ENCODE measurements at places on chromosomes 5 and 9. TPM values are rescaled to one million over a fixed set of nuclear protein-coding genes. Genes with fewer than 3 reads are reported as not detected.

- no peaks in the 10 kb centered on the region for H3K36me3 ChIP-seq
- peaks cover 40% of the 10 kb centered on the region for H3K4me1 ChIP-seq
- DNase-seq, result no peak
- H3K4me3 ChIP-seq, result no peak overlapping the region
- no peaks in the 10 kb centered on the region for H3K27me3 ChIP-seq
Observed at GRCh38 chr5:143921525-143922311, 109.8 kb downstream of the HMHB1 start.

Gene PCDHGA4
- total RNA-seq, result 1.7 TPM

DNA sequence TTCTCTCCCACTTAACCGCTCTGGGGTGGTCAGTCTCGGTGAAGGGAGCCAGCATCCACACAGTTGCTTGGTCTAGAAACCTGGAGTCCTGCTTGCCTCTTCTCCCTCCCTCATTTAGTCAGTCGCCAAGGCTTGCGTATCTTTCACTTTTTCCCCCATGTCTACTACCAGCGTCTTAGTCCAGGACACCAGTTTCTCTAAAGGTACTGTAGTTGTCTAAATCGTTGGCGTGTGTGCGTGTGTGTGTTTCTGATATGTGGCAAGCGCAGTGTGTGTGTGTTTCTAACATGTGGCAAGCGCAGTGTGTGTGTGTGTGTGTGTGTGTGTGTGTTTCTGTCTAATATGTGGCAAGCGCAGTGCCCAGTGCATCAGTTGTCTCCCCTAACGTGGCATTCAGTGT lies 641 bp downstream of the ATP6V1G1 start:
- H3K4me3 ChIP-seq, result peak overlapping the region; percentile 81
- H3K36me3 ChIP-seq, result peaks cover 21% of the 10 kb centered on the region
- no peaks in the 10 kb centered on the region for H3K27me3 ChIP-seq

DNA sequence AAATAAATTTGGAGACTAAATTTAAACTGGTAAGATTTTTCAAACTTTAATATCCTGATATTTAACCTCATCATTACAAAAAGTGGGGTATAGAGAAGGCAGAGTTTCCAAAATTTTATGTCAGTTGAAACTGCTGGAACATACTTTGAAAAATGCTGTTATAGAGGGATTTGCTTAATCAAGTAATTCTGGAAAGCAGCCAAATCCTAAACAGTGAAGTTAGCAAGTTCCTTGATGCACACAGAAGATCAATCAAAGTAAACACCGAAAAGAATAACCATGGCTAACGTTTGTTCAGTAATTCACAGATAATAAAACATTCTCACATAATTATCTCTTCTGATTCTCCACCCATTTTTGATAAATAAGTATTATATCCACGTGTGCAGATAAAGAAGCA lies 8.1 kb upstream of the PRR16 start:
- H3K36me3 ChIP-seq, result no peaks in the 10 kb centered on the region
- peaks cover 41% of the 10 kb centered on the region for H3K4me1 ChIP-seq
- DNase-seq, result no peak
- H3K4me3 ChIP-seq, result no peak overlapping the region

GRCh38 chr9:114785866-114786650 lies 19.8 kb downstream of the TNFSF15 start:
- H3K27ac ChIP-seq, result no peak overlapping the region
- DNase-seq, result no peak
- no peaks in the 10 kb centered on the region for H3K4me1 ChIP-seq
- no peak overlapping the region for H3K4me3 ChIP-seq
- H3K27me3 ChIP-seq, result no peaks in the 10 kb centered on the region
- no peaks in the 10 kb centered on the region for H3K36me3 ChIP-seq

DNA sequence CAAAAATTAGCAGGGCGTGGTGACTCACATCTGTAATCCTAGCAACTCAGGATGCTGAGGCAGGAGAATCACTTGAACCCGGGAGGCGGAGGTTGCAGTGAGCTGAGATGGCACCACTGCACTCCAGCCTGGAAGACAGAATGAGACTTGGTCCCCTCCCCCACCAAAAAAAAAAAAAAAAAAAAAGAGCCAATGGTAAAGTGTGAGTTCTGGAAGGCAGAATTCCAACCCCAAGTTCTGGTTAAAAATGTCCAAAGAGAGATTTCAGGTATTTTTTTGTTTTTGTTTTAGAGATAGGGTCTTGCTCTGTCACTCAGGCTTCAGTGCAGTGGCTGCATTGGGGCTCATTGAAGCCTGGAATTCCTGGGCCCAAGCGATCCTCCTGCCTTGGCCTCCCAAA lies 1.6 kb upstream of the SET start:
- H3K4me1 ChIP-seq, result peaks cover 37% of the 10 kb centered on the region
- H3K4me3 ChIP-seq, result no peak overlapping the region
- H3K27me3 ChIP-seq, result no peaks in the 10 kb centered on the region
- peaks cover 29% of the 10 kb centered on the region for H3K36me3 ChIP-seq

Gene CAST
- total RNA-seq, result 234 TPM

- no peaks in the 10 kb centered on the region for H3K27me3 ChIP-seq
- H3K36me3 ChIP-seq, result no peaks in the 10 kb centered on the region
- no peak overlapping the region for H3K27ac ChIP-seq
- no peak for DNase-seq
Observed at GRCh38 chr9:79862921-79863890, 291.4 kb downstream of the TLE4 start.

- H3K27ac ChIP-seq, result no peak overlapping the region
- no peaks in the 10 kb centered on the region for H3K4me1 ChIP-seq
- H3K27me3 ChIP-seq, result no peaks in the 10 kb centered on the region
Observed at GRCh38 chr9:99919930-99920329, 13.5 kb downstream of the STX17 start.

GRCh38 chr5:114782869-114783268 lies 386.8 kb downstream of the TRIM36 start:
- no peaks in the 10 kb centered on the region for H3K27me3 ChIP-seq
- no peak overlapping the region for H3K4me3 ChIP-seq
- no peaks in the 10 kb centered on the region for H3K4me1 ChIP-seq
- H3K27ac ChIP-seq, result no peak overlapping the region
- H3K36me3 ChIP-seq, result no peaks in the 10 kb centered on the region

Gene LRRC19
- not detected for total RNA-seq

DNA sequence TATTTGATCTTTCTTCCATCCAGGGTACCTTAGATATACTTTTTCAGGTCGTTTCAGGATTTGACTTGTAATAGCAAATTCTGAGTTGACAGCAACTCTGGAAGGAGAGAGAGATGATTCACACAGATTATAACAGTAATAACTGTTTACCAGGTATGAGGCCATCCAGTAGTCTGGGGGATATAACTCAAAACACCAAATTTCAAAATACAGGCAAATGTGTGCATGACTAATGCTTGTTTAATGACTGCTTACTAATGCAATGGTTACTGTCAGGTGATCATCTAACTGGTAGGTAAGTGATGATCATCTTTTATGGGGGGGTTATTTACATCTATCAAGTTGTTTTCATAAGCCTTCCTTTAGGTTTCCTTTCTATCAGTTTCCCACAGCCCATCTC lies 412.3 kb downstream of the MAT2B start:
- H3K27ac ChIP-seq, result no peak overlapping the region
- no peaks in the 10 kb centered on the region for H3K4me1 ChIP-seq
- DNase-seq, result no peak

DNA sequence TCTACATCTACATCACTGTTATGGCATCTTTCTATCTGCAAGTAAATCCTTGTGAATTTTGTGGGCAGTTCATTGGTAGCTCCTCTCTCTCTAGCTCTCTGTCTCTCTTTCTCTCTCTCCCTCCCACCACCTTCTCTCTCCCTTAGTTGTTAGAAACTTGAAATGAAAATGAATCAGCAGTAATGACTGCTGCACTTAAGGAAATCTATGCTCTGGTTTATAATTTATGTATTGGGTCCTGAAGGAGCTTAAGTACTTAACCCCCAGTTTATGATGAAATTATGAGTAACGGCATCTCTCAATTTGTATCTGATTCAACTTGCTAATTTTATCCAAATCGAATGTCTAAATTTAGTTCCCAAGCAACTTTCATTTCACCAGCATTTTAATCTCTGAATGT lies 52.0 kb upstream of the PTGER4 start:
- H3K27me3 ChIP-seq, result no peaks in the 10 kb centered on the region
- H3K4me3 ChIP-seq, result no peak overlapping the region
- no peak overlapping the region for H3K27ac ChIP-seq
- DNase-seq, result no peak

GRCh38 chr9:113941056-113941455 lies 64.9 kb downstream of the ZNF618 start:
- H3K4me1 ChIP-seq, result peaks cover 5% of the 10 kb centered on the region
- H3K36me3 ChIP-seq, result 0 out of 2 replicates have a peak, but pooled peaks cover 4% of the 10 kb centered on the region
- no peak overlapping the region for H3K4me3 ChIP-seq
- no peaks in the 10 kb centered on the region for H3K27me3 ChIP-seq
- no peak overlapping the region for H3K27ac ChIP-seq
- no peak for DNase-seq

GRCh38 chr9:117414220-117414905 lies 494 bp downstream of the ASTN2 start:
- peaks cover 14% of the 10 kb centered on the region for H3K4me1 ChIP-seq
- H3K36me3 ChIP-seq, result no peaks in the 10 kb centered on the region
- DNase-seq, result no peak
- no peak overlapping the region for H3K27ac ChIP-seq

- H3K27ac ChIP-seq, result peak overlapping the region; percentile 66
- no peaks in the 10 kb centered on the region for H3K36me3 ChIP-seq
- H3K4me1 ChIP-seq, result peaks cover 21% of the 10 kb centered on the region
- DNase-seq, result no peak
- H3K27me3 ChIP-seq, result no peaks in the 10 kb centered on the region
Observed at GRCh38 chr5:132095424-132095972, 21.9 kb downstream of the CSF2 start.

DNA sequence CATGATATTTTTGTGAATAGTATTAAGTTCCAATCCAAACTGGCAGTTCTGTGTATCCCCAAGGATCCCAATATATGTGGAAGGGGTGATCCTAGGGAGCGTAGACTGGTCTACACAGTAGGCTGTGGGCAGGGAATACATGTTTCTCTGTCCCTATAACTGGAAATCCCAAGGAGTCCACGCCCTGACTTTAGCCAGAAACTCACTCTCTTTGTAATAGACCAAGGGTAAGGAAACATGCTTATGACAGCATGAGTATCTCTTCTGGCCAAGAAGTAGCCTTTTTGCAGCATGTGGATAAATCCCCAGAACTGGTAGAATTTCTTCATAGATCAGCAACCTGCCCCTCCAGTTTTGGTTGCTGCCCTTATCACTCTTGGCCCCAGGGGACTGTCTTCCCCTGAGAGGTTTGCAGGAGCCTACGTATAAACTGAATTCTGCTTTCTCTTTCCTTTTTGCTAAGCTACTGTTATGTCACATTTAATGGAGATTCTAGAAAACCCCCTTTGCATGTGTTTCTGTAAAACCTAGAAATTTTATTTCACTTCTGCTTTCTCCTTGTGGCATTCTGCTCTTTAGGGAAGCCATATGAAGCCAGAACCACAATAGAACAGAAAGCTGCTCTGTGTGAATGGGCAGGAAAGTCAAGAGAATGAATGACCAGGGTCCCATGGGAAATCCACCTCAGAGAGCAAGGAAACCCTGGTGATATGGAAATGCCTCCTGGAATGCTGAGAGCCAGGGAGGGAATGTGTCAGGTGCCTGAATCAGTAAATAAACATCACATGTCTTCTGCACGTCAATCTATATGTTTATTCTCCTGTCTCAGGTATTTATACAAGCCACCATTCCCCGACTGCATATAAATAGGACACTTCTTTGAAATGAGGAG lies 3.5 kb downstream of the IFNA2 start:
- no peaks in the 10 kb centered on the region for H3K36me3 ChIP-seq
- no peaks in the 10 kb centered on the region for H3K4me1 ChIP-seq
- no peak overlapping the region for H3K4me3 ChIP-seq

DNA sequence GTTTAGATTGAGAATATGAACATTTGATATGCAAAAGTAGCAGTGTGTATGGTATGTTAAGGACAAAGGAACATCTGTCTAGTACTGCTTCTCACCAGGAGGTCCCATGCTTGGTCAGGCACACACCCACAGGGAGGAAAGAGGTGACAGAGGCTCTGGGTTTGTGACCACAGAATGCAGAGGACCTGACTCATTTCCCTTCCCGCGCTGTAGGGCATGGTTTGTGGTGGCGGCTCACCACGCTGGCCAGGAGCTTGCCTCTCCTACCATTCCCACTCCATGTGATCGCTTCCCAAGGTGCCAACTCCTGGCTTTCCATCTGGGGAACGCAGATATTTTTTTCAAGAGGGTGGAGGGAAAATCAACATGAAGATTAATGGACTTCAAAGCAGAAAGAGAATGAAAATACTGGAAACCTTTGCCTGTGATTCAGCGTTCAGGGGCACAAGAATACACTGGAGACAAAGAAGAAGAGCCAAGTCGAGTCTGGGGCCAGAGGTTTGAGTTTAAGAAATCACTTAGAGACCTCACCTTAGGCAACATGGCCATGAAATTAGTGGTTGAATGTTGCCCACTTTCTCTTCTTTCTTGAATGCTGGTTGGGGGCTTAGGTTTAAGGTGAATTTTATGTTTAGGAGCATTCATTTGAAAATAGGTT lies 477.8 kb downstream of the CCDC171 start:
- peaks cover 66% of the 10 kb centered on the region for H3K4me1 ChIP-seq
- H3K36me3 ChIP-seq, result no peaks in the 10 kb centered on the region
- H3K27me3 ChIP-seq, result no peaks in the 10 kb centered on the region
- peak overlapping the region; percentile 89 for H3K27ac ChIP-seq
- DNase-seq, result peak; percentile 93

- DNase-seq, result no peak
- no peaks in the 10 kb centered on the region for H3K27me3 ChIP-seq
- no peak overlapping the region for H3K4me3 ChIP-seq
- no peaks in the 10 kb centered on the region for H3K4me1 ChIP-seq
- H3K36me3 ChIP-seq, result no peaks in the 10 kb centered on the region
Observed at GRCh38 chr5:68673823-68674180, 420.0 kb upstream of the SLC30A5 start.

DNA sequence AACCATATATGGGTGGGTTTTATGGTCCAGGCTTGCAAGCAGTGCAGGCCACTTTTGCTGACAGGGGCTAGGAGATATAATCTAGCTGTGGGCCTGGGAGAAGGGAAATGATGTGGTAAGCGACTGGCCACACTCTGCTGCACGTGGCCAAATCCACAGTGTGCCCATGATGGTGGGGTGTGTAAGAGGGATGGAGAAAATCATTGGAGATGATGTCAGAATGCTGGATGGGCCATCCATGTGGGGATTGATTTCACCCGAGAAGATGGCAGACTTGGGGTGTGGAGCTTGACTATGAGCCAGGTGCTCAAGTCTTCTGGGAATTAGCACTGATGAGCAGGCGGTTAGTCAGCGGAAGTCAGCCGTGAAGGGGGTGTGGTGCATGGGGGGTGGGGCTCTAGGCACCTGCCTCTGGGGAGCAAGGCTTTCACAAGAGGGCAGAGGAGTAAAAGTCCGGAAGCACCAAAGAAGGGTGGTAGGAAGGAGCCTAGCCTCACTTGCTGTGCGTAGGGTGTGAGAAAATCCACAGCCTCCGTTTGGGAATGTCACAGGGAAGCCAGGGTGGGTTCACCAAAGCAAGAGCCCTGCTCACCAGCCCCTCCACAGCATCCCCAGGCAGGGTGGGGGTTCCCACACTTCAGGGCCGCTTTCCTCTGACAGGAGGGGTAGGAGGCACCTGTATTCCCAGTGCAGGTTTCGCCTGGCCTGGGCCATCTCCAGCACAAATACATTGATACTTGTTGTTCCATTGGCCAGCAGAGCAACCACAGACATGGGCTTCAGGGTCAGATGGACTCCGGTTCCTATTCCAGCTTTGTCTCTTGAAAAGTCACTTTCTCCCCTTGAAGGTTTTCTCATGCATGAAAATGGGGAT lies 44.5 kb upstream of the ANGPTL2 start:
- no peaks in the 10 kb centered on the region for H3K36me3 ChIP-seq
- H3K27ac ChIP-seq, result no peak overlapping the region
- no peak overlapping the region for H3K4me3 ChIP-seq
- peaks cover 21% of the 10 kb centered on the region for H3K4me1 ChIP-seq
- H3K27me3 ChIP-seq, result no peaks in the 10 kb centered on the region
- DNase-seq, result no peak

- no peaks in the 10 kb centered on the region for H3K36me3 ChIP-seq
- H3K4me3 ChIP-seq, result no peak overlapping the region
- H3K27ac ChIP-seq, result peak overlapping the region; percentile 85
- H3K4me1 ChIP-seq, result peaks cover 49% of the 10 kb centered on the region
- H3K27me3 ChIP-seq, result no peaks in the 10 kb centered on the region
Observed at GRCh38 chr9:99433095-99433494, 211.0 kb downstream of the SEC61B start.

Measured in SJSA1 (cell line).